ENCODE measurements at places on chromosomes 3 and 15.

GRCh38 chr15:90711418-90711824, 5.7 kb upstream of the BLM start:
- no peak overlapping the region for H3K4me3 ChIP-seq
- no peak overlapping the region for H3K27ac ChIP-seq
- no peaks in the 10 kb centered on the region for H3K27me3 ChIP-seq
- no peaks in the 10 kb centered on the region for H3K36me3 ChIP-seq
- DNase-seq: no peak

GRCh38 chr3:196804773-196805172, 62.9 kb upstream of the SENP5 start:
- no peak overlapping the region for H3K27ac ChIP-seq
- peaks cover 13% of the 10 kb centered on the region for H3K36me3 ChIP-seq
- no peaks in the 10 kb centered on the region for H3K27me3 ChIP-seq
- no peak overlapping the region for H3K4me3 ChIP-seq

- no peaks in the 10 kb centered on the region for H3K27me3 ChIP-seq
- no peaks in the 10 kb centered on the region for H3K4me1 ChIP-seq
- H3K27ac ChIP-seq: no peak overlapping the region
- no peaks in the 10 kb centered on the region for H3K36me3 ChIP-seq
- DNase-seq: no peak
- H3K4me3 ChIP-seq: no peak overlapping the region
These were observed 135.8 kb downstream of the CPNE4 start for GRCh38 chr3:131899021-131899420.

DNA sequence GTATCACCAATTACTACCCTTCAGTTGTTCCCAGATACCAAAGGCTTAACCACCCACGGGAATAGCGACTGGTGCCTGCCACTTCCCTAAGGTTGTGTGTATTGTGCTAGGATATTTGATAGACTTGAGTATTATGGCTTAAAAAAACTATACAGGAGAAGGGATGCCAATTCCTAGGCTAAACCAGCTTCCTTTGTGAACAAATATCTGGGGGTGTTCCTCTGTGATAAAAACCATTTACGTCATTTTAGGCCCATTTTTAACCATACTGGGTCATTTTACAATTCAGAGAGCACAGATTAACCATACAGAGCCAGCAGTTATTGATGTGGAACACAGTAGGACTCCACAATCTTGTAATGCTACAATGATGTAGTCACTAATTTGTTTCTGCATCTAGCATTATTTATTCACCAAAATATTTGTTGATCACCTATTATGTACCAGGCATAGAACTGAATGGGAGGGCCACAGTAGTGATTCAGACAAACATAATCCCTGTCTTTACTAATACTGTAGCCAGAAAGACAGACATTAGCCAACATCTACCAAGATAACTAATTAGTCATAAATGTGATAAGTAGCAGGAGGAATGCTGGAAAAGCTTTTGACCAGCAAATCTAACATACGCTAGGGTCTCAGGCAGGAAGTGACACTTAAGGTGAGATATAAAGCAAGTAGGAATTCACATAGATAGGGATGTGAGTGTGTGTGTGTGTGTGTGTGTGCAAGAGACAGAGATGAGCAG, 184.8 kb downstream of the MECOM start:
- no peak overlapping the region for H3K4me3 ChIP-seq
- DNase-seq: no peak
- H3K27ac ChIP-seq: no peak overlapping the region
- no peaks in the 10 kb centered on the region for H3K27me3 ChIP-seq

DNA sequence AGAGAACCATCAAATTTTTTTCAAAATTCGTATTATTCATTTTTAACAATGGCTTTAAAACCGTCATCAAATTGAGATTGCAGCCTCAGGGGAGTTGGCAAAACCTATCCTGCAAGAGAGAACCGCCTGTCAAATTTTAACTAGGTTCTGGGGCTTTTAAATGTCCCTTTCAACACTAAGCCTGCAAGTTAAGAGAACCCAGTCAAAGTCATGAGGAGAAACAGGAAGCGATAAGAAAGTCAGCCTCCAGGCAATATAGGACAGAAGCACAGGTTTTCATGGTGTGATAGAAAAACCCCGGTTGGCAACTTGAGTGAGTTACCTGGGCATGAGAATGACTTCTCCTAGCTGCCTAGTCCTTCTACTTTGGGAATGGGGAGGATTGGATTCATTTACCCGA, 59.8 kb downstream of the CPNE4 start:
- H3K4me1 ChIP-seq: no peaks in the 10 kb centered on the region
- no peak for DNase-seq
- H3K27me3 ChIP-seq: no peaks in the 10 kb centered on the region
- H3K27ac ChIP-seq: no peak overlapping the region
- H3K36me3 ChIP-seq: no peaks in the 10 kb centered on the region
- no peak overlapping the region for H3K4me3 ChIP-seq

All from small intestine (tissue), 16 donors.